ENCODE measurements at places on chromosomes 12 and 14.

DNA sequence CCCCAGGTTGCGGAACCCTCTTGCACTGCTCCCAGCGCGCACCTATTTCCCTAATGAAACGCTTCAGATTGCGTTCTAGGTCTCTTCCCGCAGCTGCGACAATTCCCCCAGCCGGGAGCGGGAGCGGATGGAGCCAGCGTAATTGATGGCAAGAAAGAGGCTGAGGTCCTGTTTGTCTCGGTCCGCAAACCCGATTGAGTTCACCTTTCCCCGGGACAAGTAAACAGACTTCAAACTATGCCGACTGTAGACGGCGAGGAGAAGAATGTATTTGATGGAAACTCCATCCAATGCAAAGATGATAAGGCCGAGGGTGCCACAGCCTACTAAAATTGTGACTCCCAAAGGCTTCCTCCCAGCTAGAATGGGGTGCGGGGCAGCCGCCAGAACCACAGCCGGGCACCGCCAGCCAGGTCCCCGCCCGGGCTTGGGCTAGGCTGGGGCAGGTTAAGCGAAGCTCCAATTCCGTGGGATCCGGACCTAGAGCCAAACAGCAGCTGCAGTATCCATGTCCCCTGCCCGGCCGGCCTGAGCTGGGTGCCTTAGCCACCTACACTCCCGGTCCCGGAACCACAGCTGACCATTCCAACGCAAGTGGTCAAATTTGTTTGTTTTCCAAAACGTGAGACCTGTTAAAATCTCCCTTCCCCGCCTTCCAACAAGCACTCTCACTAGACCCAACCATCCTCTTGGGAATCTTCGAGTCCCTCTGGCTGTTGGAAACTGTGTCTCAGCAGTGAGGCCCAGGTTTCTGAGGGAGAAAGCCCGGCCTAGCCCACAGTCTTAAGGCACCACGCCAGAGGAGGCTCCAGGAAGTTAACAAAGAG, 5.5 kb downstream of the NKX2-1 start:
- DNase-seq: no peak

DNA sequence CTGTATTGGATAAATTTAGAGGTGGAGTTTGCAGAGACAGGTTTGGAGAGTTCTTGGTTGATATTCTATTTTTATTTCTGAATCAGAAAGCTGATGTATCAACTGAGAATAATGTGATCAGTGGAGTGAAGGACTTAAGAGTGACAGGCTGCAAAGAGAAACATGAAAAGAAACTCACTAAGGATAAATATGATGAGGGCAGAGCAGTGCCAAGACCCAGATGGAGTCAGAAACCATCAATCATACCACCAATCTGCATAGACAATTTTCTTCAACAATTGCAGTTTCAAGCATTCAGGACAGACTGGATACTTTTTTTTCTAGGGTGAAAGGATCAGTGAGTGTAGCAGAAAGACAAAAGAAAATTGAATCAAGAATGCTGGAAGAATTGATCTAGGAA, 226.7 kb upstream of the NAV3 start:
- DNase-seq: no peak

GRCh38 chr12:107378609-107379008, 285.3 kb upstream of the CRY1 start:
- DNase-seq: no peak

DNA sequence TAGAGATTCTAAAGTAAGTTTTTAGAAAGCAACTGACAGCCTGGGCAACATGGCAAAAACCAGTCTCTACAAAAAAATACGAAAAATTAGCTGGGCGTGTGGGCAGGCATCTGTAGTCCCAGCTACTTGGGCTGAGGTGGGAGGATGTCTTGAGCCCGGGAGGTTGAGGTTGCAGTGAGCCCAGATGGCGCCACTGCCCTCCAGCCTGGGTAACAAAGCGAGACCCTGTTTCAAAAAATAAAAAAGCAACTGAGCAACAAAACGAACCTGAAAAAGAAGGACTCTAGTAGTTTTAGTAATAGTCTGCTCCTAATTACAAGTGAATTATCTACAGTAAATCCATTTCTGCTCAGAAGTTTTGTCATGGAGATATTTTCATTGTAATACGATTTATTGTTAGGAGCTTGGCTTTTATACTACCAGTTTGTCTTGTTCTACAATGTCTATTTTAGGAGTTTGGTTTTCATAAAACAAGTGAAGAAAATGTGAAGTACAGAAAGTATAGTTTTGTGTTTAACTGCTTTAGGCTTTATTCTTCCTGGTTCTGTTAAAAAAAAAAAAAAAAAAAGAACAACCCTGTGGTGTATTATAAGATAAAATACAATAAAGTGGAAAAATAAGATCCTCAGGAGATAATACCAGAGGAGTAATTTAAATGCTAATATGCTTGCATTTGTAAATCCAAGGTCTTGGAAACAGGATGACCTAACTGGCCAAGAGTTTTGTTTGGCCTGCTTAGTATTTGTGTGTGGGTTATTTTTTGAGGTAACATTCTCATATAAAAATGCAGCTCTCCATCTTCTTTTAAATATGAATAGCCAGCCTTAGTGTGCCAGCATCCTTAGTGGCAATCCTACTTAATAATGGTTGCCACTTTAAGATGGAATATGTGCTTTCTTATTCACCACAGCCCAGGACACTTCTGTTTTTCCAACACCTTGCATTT, 2.8 kb downstream of the TMX1 start:
- no peak for DNase-seq

DNA sequence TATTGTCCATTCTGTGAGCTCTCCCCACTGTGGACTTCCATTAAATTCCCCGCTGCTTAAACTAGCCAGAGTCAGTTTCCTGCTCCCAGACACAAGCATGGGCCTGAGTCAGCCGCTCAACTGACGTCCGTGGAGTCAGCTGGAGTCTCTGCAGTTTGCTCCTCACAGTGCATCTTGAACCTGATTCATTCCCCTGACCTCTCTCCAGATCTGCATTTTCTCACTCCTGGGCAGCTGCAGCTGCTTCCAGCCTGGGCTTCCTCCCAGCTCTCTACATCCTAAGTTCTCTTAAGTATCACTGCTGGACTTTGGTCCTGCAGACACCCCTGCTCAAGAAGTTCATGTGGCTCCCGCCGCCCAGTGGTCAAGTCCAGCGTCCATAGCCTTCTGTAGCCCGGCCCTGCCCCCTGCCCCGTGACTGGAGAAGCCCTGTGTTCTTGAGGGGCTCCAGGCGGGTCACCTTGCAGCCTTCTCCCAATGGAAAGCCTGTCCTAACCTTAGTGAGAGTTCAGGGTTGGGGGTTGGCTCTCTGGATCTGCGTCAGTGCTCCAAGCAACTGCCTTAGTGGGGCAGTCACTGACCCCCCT, 20.0 kb downstream of the NFKBIA start:
- no peak for DNase-seq
